T-helper 17 cell (primary cell): ENCODE measurements at places on chromosomes 11 and 22. TPM values are rescaled to one million over a fixed set of nuclear protein-coding genes. Genes with fewer than 3 reads are reported as not detected.

DNA sequence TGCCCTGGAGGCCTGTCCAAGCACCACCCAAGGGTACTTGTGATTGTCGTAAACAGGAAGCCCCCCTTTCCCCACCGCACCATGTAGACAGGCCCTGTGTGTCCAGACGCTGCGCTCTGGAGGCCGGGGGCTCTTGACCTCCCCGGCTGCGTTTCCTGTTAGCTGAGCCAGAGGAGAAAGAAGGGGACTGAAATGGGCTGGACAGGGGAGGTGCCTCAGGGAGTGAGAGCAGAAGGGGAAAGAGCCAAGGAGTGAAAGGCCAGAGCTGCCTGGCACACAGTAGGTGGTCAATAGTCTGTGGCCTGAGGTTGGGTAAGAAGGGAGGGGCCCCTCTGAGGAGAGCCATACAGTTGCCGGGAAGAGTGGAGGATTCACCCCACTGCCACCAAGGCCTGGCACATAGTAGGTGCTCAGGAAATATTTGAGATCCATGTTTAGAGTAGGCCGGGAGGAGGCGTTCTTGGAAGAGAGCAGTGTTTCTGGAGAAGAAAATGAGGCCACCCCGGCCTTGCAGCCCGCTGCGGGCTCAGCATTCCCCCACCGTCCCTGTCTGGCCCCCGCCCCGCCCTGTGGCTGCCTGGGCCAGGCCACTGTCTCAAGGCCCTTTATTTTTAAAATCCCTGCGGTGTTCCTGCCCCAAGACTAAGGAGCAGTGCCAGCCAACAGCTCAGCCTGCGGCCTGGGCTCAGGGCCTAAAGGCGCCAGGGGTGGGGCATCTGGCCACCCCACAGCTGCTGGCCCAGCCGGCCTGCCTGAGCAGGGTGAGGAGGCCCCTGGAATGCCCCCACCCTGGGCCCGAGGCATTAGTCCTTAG lies 13.6 kb upstream of the CDC42EP1 start:
- DNase-seq, result no peak

GRCh38 chr11:62579252-62579651 lies 5.6 kb upstream of the EEF1G start:
- no peak for DNase-seq

OR10AG1 gene
- not detected for total RNA-seq

- DNase-seq, result no peak
These were observed 43.8 kb upstream of the API5 start for GRCh38 chr11:43267856-43268580.

DNA sequence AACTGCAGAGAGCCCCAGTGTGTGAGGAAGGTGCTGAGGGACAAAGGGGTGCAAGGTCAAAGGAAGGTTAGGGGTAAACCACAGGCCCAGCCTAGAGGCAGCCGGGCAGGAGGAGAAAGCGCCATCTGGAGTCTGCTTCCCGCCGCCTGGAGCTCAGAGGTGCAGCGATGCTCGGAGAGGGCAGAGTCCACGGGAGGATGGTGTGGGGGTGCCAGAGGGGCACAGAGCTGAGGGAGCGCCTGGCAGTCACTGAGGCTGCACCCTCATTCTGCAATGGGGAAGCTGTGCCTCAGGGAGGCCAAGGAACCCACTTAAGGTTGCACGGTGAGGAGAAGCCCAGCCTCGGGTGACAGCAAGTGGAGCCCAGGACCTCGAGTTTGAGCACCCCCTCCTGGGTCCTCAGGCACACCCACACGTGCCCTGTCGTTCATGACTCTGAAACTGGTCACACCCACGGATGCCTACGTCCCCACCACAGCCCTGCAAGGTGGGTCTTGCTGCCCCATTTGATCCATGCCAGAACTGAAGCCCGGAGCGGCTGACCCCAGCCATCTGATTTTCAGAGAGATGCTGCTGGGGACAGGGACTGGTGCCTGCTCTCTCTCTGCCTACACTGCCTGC lies 1.6 kb downstream of the IL2RB start:
- DNase-seq, result no peak

DNA sequence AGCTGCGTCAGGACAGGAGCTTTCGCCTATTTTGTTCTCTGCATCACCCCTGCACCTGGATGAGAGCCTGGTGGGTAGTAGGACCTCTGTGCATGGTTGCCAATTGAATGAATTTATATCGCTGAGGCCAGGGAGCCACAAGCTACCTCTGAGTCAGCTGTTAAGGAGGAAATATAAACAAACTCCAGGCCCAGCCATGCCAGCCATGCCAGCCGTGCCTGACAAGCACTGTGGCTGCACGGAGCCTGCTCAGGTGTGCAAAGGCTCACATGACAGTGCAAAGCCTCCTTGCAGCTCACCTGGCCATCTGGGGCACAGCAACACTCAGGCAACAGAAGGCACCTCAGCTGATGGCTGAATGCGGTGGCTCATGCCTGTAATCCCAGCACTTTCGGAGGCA lies 33.7 kb upstream of the LINC01488 start:
- no peak for DNase-seq

GRCh38 chr11:112292785-112293407 lies 32.2 kb upstream of the PLET1 start:
- DNase-seq, result no peak

DNA sequence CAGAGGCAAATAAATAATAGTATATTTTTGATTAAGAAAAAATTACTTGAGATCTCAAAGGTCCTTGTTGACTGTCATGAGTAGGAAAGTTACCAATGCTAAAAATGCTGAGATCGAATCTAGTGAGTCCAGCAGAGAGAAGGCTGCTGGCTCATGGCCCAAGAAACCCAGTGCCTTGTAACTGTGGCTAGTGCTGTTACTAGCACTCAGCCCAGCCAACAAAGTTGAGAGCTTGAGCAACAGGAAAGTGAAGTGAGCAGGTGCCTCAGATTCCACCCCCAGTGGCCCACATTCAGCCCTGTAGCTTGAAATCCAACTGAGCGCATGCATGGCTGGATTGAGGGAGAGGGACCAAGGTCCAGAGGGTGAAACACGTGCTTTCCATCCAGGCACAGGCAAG lies 398.2 kb downstream of the SHANK2 start:
- DNase-seq, result no peak

DNA sequence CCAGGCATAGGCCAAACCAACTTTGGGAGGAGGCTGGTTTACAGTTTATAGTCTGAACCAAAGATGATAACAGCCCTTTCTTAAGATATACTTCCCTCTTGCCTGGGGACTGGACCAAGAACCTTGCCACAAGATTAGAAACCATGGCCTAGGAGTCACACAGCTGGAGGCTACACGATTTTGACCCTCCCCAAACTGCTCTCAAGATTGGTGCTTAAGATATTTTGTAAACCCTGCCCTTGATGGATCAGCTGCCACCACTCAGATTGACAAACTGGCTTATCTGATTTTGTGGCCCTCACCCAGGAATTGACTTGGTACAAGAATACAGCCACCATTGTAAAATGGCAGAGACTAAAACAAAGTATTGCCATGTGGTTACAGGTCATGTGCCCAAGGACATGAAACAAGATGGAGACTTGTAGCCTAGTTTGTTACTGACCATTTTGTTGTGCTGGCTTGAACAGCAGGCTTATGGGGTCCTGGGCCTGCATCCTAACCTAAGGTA lies 17.4 kb upstream of the EI24 start:
- DNase-seq, result no peak

DNA sequence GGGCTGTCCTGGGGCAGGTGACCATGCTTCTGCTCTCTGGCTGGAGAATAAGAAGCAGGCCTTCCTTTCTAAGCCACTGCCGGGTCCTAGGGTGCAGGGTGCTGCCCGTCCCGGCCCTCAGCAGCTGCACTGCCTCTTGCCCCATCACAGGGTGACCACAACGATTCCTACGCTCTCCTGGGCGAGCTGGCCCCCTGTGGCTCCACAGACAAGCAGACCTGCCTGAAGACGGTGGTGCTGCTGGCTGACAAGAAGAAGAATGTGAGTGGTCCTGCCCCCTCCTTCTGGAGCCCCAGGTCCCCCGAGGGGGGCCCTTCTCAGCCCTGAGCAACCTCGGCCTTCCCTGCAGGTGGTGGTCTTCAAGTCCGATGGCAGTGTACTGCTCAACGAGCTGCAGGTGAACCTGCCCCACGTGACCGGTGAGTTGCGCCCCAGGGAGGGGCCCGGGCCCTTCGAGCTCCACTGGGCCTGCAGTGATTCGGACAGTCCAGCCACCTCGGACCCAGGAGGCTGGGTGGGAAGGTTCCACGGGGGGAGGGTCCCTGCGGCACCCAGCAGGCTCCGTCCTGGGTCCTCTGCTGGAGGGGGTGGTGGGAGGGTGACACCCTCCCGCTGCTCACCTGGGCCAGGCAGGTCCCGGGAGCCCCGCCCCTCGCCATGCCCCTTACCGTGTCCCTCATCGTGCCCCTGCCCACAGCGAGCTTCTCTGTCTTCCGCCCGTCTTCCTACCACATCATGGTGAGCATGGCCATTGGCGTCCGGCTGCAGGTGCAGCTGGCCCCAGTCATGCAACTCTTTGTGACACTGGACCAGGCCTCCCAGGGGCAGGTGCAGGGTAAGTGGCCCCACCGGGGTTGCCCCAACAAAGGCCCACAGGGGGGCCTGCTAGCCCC lies 8.3 kb downstream of the MUC2 start:
- DNase-seq, result no peak

BIRC3 gene
- 117 TPM for total RNA-seq

DNA sequence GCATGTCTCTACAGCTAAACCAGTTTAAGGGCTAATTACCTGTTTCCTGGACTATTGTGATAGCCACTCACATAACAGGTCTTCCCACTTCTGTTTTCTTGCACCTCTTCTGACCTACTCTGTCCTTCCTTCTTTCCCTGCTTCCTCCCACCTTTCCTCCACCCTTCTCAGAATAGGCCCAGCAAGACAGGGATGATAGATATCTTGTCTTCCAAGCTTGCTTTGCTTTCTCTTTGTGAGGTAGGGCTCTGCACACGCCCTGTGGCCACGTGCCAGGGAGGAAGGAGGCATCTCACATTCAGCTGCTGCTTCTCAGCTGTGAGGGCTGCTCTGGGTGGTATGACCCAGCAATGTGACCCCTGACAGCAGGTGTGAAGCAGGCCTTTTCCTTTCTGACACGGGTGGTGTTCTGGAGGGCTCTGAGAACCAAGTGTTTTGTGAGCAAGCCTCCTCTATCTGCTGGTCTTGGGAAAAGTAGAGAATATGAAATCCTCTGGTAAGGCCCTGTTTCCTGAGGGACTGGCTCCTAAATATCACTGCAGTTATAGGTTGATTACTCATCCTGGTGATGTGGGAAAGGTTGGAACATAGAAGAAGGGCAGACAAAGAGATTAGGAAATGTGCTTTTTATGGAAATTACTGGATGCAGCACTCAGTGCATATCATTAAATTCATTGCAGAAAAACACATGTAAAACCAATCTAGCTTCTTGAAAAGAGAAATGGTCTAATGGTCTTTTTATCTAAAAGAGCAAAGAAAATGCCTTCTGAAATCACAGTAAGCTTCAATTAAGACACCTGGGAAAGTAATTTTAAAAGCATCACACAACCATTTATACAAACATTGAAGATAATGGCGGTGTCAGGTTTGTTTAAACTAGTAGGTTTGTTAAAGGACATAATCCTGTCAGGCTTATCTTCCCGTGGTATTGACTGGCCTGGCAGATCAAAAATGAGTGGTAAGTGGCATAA lies 8.5 kb downstream of the AMOTL1 start:
- no peak for DNase-seq

GRCh38 chr11:47724041-47724729 lies 9.0 kb upstream of the AGBL2 start:
- no peak for DNase-seq

DNA sequence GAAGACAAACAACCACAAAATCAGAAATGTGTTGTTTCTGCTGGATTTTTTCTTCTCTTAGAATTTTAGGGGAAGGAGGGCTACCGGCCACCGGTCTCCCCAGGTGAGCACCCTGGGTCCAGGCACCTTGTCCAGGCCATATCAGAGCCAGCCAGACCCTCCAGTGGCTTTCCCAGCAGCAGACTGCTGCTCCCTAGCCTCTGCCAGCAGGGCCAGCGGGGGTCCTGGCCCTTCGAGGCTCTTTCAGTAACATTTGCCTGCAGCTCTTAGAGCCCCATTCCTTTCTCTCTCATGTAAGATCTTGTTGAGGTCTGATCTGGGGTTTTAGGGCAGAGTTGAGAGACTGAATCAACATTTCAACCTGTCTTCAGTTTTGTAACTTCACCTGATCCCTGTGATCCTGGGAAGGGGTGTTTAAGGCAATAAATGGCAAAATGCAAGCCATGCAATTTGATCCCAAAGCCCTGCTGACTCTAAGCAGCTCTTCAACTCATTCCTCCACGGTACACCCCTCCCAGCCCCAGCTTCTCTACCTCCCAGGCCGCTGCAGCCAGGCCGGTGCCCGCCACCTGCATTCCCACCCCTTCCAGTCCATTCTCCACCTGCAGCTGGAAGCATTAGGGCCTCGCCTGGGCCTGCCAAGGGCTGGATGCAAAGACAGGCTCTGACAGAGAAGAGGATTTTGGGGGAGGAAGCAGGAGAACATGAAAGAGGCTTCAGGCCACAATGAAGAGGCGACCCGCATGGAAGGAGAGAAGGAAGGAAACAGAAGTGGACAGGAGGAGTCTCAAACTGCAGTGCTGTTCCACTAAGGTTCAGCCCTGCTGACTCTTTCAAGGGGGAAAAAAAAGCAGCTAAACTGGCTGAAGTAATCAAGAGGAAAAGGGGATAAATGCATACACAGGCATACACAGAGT lies 113.0 kb upstream of the FGF3 start:
- DNase-seq, result no peak

DNA sequence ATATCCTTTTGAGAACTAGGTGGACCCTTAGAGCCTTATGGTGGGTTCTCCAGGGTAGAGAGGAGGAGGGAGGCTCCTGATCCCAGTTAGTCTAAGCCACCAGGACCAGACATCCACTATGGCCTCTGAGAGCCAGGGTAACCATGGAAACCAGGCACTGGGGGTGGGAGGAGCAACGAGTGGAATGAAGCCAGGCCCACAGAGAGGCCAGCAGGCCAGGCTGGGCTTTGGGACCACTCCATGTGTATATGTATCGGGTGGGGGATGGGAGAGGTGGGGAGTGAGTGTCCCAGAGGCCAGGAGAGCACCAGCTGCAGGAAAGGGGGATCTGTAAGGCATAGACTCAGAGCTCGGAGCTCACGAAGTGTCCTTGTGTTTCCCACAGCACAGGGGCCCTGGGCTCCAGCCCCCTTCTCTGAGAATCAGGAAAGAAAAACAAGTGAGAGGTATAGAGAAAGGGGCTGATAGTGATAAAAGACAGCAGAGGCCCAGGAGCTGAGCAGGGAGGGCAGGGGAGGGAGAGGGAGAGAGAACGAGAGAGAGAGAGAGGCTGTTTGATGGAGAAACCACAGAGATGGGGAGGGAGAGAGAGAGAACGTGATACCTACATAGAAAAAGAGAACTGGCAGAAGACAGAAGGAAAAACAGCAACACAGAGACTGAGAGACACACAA lies 15.5 kb upstream of the TSPAN18 start:
- no peak for DNase-seq

DNA sequence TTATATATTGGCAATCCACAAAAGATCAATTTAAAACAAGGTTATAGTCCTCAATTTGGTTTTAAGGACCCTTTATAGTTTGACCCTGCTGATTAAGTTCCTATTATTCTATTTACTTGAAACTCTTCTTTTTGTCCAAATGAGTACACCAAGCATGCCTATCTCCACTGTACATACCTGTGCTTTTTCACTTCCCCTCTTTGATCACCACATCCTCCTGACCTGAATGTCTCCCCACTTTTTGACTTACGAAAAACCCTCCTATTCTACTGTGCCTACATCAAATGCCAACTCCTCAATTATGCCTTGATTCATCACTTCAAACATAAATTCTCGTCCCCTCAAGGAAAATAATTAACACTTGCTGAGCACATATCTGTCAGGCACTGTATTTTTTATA lies 113.5 kb downstream of the SOX6 start:
- DNase-seq, result no peak

WNT7B gene
- total RNA-seq, result not detected

SCN2B gene
- total RNA-seq, result not detected

TRIM21 gene
- 17.2 TPM for total RNA-seq

HIC2 gene
- 11.5 TPM for total RNA-seq

MRGPRE gene
- total RNA-seq, result not detected

GRCh38 chr22:17792299-17792698 lies 18.0 kb upstream of the BID start:
- no peak for DNase-seq
